ENCODE measurements at places on chromosomes 5 and 9.
A peak's percentile ranks its signal among the peaks of the same experiment; 100 is the strongest.

DNA sequence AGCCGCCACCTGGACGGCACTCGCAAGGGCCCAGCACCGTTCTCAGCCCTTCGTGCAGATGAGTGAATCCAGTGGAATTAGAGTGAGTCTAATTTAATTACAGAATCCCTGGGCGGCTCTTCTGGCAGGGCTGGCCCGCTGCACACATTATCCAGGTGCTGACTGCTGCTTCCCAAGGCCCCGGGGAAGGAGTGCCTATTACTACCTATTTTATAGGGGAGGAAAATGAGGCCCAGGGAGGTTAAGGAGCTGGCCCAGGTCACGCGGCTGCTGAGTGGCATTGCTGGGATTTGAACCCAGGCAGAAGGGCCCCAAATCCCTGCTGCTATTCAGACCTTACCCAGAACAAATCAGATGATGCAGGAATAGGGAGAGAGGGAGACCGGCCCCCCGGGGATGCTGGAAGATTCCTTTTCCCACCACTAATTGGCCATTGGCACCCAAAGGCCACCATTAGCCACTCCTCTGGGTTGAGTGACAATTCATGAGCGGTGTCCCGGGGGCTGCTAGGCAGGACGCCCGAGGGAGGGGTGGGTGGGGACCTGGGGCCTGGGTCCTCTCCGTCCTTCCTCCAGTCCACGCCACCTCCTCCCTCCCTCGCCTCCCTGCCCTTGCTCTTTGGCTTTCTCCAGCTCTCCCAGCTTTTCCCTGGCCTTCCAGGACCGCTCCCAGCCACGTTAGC, 10.3 kb upstream of the QRFP start:
- no peak for DNase-seq

- no peak for DNase-seq
These were observed 87.4 kb upstream of the CD180 start for GRCh38 chr5:67283988-67284487.

DNA sequence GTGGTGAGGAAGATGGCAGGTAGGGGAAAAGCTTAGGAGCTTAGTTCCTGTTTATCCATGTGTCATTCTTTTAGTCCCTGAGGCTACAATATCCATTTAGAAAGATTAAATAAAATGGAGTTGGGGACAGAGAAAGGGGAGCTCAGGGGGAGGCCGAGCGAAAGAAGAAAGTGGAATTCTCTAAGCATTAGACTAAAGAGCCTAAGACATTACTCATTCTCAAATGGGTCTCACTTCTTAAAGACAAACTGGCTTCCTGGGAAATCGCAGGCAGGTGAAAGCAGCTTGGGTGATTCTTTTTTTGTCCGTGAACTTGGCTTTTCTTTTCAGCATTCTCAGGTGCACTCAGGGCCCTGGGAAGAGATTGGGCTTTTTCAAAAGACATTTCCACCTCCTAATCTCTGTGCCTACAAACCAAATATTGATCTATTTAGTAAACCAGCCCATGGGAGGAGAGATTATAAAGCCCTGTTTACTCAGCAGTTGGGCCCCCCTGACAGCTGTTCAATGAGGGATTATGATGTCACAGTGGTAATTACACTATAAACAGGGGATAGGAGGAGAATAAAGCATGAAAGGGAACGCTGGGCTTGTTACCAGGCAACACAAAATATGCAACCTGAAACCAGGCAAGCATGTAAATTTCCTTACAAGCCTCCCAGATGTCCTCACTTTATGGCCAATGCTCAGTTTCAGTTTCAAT, 584.0 kb downstream of the ACTL7B start:
- no peak for DNase-seq

GRCh38 chr9:128286440-128286839, 10.4 kb downstream of the SWI5 start:
- DNase-seq = no peak

DNA sequence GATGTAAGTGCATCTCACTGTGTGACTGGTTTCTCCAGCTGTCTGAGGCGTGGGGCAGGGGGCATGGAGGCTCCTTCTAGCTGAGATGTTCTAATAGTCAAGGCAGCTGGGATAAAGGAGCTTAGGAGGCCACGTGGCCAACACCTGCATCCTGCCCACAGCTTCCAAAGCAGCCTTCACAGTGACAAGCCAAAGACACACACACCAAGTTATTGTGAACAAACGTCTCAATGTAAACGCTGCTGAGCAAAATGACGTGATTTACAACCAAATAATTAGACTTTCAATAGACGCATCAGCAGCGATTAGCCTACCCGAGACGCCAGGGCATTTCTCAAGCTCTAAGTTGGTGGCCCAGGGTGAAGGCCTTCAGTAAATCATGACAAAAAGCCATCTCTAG, 23.2 kb upstream of the SLC25A51 start:
- DNase-seq = no peak

- no peak for DNase-seq
These were observed 8.8 kb upstream of the SLC6A7 start for GRCh38 chr5:150181027-150181426.

DNA sequence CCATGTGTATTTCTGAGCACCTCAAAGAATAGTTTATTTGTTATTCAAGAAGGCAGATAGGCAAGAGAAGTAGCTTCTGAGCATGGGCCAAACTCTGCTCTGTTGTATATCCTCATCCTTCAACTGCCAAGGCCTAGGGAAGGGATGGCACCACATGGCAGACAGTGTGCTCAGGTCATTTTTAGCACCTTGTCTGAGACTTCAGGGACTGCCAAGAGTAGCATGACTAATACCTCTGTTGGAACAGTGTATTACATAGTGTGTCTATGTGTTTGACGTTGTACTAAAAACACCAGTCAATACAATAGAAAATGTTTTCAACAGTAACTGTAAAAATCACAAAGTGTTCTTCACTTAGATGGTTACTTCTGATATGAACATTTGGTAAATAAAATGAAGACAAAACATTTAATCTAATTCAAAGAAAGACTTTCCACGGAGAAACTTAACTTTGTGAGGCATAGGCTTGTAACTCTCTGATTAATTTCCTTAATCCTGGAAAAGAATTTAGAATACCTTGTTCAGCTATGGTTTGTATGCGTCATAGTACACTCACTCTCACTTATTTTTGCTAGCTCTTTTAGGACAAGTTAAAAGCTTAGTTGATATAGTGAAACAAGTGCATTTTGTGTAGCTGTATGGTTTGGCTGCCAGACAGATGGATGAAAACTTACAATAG, 318.4 kb upstream of the RIOK2 start:
- DNase-seq = no peak

- DNase-seq = no peak
These were observed 198.1 kb downstream of the NPR3 start for GRCh38 chr5:32909207-32909606.

GRCh38 chr5:77995793-77996409, 219.8 kb upstream of the TBCA start:
- DNase-seq = no peak

DNA sequence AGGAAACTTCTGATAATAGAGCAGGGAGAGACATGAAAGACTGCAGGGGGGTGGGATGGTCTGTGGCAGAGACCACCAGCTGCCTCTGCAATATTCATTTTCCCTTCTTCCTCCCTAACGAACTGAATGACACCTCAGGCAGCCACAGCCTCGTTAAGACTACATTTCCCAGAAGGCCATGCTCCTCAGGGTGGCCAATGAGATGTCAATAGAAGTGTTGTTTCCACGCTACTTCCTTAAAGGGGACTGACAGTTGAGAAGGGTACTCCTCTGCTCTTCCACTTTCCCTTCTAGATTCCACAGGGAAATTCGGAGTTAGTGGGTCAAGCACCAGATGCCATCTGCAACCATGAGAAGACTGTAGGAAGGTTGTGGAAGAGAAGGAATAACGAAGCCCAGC, 52.0 kb upstream of the DAPK1 start:
- no peak for DNase-seq

DNA sequence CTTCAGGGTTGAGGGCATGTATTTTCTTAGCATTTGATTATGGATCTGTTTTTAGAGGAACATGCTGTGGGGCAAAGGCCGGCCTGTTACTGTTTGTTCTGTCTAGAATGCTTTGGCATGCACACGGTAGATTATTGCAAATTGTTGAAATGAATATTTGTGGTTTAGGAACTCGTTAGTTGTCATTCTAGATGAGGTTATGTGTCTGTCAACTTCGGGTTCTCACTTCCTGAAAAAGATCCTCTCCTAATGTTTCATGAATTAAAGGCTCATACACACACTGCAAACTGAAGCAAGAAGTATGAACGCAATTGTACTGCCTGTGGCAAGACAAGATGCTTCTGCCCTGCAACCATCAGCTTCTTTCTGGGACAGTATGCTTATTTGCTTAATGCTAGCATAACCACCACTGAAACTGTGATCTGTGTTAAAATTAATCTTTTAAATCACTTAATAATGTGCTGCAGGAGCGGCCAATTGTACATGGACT, 99.6 kb downstream of the BASP1 start:
- no peak for DNase-seq

DNA sequence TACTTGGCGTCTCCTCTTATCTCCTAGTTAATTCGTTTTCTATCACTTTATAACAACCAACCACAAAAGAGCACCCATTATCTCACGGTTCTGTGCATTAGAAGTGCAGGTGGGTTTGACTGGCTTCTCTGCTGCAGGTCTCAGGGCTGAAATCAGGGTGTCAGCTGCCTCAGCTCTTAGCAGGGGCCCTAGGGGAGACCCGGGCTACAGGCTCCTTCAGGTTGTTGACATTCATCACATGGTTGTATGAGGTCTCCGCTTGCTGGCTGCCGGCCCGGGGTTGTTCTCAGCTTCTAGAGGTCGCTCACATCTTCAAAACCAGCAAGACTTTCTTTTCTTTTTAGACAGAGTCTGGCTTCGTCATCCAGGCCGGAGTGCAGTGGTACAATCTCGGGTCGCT, 2.9 kb upstream of the ZMYND19 start:
- DNase-seq = no peak

DNA sequence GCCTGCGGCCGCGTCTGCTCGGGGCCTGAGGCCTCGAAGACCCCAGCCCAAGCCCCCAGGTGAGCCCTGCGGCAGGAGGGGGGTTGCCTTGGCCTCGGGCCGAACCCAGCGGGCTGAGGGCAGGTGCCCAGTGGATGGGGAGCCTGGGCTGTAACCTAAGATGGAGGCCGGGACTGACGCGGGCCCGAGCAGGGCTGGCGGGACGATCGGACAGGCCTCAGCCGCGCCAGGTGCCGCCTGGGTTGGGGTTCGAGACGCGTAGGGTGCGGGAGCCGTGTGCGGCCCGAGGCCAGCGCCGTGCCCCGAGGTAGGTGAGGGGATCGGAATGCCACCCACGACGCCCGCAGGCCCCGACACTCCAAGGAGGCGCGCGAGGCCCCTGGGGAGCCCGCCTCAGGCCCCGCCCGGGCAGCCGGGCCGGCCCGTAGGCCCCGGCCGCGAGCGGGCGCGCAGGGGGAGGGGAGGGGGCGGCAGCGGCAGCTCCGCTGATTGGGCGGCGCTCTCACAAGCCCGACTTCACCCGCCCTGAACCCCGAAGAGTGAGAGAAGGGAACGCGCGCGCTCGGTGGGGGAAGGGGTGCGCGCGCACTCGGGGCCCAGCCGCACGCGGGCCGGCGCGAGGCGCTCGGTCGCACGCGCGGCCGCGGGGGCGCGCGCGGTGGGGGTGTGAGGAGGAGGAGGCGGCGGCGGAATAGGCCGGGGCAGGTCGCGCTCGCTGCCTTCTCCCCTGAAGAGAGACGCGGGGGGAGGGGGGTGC, at the start of gene NSD1:
Gene NSD1 (plus strand): TSS at position 678 of the 757 bp plus-strand sequence. CDS start 1,331 bp downstream, outside the sequence.
- peak; percentile 79 for DNase-seq

GRCh38 chr9:109186857-109187520, 19.9 kb upstream of the FRRS1L start:
- DNase-seq = no peak

DNA sequence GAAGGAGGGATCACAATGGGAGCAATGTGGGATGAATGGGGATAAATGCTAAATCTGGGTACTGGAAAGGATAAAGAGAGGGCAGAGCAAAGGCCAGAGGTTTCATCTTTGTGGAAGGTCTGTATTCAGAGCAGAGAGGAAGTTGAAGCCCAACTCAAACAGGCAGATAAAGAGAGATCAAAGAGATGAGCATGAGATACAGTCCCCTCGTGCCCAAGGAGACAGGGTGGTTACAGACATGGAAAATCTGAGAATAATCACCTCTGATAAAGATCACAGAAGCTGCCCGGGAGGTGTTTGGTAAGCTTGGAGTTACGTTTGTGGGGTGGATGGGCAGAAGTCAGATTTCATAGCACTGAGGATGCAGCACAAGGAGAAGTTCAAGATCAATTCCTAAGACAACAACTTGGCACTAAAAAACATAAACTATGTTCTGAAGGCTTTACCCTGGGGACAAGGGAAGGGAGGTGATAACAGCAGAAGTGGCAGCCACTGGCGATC, 459 bp upstream of the ERAP2 start:
- no peak for DNase-seq

GRCh38 chr9:126692041-126692758, 78.5 kb downstream of the LMX1B start:
- no peak for DNase-seq

DNA sequence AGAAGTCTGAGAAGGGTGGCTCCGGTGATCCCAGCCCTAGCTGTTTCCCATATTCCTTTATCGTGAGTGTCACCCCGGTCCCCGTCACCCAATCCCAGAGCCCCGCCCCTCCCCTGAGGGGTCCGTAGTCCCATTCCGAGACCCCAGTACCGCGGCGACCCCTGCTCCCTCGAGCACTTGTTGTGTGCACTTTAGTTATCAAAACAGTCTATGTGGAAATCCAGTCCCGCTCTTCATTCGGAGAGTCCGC, 223 bp downstream of the LRSAM1 start:
- no peak for DNase-seq

DNA sequence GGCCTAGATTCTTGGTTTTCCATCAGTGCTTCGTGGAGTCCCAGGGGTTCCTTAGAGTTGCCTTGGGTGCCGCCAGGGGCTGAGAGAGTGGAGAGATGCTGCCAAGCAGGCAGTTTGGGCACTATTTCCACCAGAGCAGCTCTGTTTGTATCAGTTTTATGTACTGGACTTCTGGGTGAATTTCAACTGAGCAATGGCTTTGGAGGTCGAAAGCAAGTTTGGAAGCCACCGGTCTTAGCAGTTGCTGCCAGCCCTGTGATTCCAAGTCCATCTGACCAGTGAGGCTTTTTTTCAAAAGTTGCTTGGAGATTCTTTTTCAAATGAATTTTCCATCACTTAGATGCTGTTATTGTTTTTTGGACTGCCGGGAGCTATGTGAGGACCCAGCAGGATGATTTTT, 68.5 kb downstream of the ANGPTL2 start:
- no peak for DNase-seq

- no peak for DNase-seq
These were observed 311.7 kb upstream of the HAPLN1 start for GRCh38 chr5:84032324-84032723.

DNA sequence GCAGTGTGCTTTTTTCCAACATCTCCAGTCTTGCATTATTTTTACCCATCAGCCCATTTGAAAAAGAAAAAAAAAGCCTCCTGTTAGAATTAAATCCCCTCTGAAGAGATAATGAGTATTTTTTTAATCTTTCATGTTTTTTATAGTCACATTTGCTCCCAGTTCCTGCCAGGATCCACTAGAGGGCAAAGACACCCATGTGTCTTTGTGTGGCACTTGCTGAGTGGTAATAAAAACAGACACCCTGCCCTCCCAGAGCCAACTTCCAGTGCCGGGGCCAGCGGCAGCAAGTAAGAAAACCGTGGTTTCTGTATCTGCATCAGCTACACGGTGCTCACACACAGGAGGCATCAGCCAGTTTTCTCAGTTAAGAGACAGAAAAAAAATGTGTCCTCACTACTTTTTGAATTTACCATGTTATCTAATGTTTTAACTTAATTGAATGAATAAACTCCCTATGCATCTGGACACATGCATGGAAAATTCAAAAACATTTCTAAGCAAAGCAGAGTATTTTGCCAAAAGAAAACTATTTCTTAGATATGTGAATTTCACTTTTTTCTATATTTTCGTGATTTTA, 70.2 kb upstream of the PLEKHG4B start:
- DNase-seq = no peak

- no peak for DNase-seq
These were observed 81.2 kb upstream of the CCDC112 start for GRCh38 chr5:115377468-115378217.

Measured in stimulated activated CD8-positive, alpha-beta memory T cell treated with anti-CD3 and anti-CD28 coated beads, Interleukin-7, amount 100 ng/mL, for 1 hour (primary cell).